ENCODE measurements at places on chromosomes 11 and 22.

DNA sequence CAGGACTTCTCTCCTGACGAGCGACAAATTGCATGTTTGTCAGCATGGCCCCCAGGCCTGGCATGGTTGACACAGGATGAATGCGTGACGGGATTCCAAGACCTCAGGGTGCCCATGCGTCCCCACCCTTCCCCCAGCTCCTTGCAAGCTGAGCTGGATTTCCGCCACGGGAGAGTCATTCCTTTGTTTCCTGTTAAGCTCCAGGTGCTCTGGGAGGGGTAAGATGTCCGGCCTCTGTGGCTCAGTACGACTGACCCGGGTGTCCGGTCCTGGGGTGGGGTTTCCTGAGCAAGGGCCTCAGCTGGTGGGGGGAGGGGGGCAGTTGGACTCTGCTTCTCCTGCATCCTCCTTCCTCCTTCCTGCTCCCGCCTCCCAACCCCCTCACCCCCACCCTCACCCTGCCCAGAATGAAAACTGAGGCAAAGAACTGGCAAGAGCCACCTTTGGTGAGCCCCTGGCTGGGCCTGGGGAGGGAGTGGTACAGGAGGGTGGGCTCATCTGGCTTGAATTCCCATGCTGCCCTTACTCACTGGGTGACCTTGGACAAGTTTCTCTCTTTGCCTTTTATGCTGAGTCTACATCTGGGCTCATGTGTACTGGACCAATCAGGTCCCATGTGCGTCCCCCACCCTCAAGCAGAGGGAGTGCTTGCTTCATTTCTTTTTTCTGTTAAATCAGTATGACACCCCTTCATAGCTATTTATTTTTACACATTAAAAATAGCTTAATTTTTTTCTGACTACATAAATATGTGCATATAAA, 2.5 kb downstream of the CDC42EP2 start:
- peak; percentile 73 for DNase-seq

- no peak for DNase-seq
Observed at GRCh38 chr22:24455751-24456426, 28.5 kb downstream of the ADORA2A start.

GRCh38 chr22:45238957-45239680, 1.6 kb downstream of the KIAA0930 start:
- no peak for DNase-seq

DNA sequence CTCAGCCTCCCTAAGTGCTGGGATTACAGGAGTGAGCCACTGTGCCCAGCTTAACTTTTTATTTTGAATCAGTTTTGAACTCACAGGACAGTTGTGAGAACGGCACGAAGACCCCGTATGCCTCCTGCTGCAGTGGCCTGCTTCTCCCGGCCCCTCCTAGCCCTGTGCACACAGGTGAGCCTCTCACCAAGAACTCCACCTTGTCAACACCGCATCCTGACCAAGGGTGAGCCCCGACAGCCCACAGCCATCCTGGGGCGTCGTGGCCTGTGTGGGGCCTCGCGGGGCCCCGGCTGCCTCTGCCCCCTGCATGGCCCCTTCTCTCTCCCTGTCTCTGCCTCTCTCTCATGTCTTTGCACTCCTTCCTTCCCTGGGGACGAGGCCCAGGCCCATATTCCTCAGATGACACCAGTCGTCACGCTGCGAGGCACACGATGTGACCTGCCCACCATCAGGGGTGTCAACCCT, 38.8 kb downstream of the GNB1L start:
- no peak for DNase-seq

DNA sequence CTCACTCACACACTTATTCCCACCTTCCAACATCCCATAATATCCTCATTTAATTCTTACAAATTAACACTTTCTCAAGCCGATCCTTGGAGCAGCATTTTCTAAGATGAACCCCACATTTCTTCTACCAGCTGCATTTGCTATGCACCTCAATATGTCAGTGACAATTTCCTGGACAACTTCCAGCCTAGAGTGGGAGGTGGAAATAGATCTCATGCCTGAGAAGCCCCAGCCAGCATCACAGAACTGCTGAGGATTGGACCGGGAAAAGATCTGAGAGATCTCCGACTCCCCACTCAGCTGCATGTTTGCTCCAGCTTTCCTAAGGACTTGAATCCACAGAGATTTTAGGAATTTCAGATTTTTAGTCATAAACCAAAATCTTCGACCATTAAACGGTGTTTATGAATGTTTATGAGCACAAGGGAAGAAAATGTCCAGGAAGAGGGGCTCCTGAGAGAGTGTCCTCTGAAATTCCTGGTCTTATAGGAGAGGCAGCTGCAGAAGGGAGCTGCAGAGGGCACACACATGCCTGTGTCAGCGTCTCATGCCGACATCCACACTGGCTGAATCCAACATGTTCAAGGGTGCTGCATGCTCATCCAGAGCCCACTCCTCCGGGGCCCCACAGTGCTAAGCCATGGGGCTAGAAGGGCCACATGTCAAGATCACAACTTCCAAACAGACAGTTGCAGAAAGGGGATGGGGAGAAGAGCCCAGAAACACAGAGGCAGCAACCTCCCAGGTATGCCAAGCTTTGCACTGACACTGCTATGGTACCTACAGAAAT, 68.6 kb downstream of the MICAL3 start:
- DNase-seq = no peak

GRCh38 chr22:35685731-35686130, 31.9 kb upstream of the APOL5 start:
- DNase-seq = peak; percentile 67

DNA sequence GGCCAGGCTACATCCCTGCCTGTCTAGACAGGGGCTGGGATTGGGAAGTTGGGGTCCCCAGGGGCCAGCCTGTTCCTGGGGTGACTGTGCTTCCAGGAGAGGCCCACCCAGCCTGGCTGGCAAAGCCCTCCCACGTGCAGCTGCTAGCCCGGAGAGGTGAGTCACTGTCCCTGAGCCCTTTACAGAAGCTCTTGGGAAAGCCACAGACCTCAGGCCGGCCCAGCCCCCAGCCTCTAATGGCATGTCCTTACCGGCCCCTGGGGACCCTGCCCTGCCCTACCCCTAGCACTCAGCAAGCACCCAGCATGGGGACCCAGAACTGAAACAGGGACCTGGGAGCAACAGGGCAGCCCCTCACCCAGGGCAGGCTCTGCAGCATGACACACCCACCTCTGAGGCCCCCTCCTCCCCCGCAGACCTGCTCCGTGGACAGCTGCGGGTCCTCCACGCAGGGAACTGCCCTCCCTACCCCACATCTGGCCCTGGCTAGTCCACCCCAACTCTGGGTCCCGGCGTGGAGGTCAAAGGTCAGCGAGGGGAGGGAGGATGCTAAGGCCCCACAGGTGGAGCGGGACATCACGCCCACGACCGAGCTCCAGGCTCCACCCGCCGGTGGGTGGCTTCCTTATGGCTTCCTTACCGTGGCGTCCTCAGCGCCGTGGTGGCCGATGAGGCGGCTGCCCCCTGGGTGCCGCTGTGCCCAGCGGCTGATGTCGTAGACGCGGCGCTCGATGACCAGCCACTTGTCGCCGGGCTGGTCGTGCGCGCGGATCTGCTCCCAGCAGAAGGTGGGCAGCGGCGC, 615 bp downstream of the FADS3 start:
- peak; percentile 87 for DNase-seq

DNA sequence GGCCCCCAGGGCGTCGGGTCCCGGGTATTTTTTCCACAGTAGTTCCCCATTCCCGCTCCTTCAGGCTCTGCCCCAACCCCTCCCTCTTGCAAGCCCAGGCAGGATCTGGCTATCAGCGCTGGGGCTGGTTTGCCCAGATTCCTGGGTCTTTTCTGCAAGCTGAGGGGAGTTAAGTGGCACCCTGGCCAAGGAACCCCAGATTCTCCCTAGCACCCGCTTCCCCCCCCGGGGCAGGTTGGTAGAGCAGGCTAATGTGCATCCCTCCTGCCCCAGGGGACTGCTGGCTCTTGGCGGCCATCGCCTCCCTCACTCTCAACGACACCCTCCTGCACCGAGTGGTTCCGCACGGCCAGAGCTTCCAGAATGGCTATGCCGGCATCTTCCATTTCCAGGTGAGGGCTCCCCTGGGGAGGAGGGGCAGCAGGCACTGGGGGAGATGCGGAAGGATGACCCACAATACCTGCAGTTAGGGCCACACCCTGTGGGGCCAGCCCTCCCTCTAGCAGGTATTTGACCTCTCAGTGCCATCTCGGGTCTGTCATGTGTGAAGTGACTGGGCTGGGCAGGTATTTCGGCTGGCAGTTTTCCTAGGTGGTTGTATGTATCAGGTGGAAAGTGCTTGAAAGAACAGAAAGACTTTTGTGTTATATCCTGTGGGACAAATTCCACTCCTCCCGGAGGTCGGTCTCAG, 1.6 kb downstream of the CAPN1 start:
- no peak for DNase-seq

GRCh38 chr11:35853971-35854370, 89.9 kb upstream of the LDLRAD3 start:
- no peak for DNase-seq

- DNase-seq = no peak
Observed at GRCh38 chr11:13242564-13242963, 35.0 kb upstream of the BMAL1 start.

DNA sequence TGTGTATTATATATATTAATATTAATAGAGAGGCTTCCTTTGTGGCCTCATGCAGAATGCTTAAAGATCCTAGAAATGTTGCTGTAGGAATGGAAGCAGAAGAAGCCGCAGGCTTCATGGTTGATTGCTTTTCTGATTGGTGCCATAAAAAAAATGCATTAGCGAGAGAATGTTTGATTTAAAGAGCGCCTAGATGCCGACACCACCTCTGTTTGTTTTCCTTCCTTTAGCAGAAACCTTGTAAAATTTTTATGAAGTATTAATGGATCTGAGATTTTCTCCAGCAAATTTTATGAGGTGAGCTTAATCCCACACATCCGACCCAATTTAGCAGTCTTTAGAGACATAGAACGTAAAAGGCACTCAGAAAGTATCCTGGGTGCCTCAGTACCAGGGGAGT, 587.5 kb downstream of the NTM start:
- DNase-seq = peak; percentile 27

- no peak for DNase-seq
Observed at GRCh38 chr11:100545970-100546369, 141.1 kb upstream of the ARHGAP42 start.

DNA sequence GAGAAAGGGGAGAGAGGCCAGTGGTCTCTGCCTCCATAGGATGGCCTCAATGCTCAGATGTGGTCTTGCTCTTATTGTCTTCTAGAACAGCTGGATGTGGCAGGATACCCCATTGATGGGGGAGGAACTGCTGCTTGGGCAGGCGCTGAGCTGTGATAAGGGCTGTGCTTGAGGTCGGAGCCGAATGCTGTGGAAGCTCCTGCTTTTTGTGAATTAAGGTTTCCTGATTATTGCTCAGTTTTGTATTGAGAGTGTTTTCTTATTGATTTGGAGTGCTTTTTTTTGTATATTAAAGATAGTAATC, 57.2 kb downstream of the CABIN1 start:
- DNase-seq = no peak

GRCh38 chr22:42399315-42400271, 32.6 kb downstream of the NFAM1 start:
- DNase-seq = peak; percentile 9

DNA sequence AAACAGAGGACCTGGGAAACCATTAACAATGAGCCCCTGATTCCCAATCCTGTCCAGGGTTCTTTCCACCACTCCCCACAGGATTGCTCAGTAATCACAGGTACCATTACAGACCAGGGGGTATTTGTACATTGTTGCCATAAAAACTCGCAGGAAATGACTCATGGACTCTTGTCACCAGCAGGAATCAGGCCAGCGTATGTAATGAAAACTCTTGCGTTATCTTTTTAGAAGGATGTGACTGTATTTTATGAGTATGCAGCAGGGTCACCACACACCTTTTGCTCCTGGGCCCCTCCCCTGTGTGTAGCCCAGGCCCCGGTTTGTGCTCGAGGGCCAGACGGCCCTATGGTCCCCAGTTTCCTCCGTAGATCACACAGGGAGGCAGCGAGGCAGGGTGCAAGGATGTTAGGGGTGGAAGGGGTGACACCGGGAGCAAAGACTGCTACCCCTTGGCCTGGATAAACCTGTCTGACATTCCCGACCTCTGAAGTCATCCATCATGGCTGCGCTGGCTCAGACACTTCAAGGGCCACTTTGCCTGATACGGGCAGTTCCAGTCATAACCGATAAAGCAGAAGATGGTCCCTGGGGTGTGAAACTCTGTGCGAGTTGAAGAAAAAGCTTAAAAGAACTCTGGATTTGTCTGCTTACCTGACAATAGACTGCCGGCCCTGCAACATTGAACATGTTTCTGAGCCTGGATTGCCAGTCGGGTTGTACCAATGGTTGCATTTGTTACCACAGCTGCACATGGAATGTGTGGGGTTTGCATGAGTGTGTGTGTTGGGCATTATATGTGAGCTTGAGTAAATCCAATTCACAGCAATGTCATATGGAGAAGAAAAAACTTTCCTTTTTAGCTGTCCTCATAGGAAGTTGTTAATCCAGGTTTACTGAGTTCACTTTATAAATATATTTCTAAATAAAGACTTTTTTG, 56.9 kb downstream of the MICAL2 start:
- peak; percentile 93 for DNase-seq

DNA sequence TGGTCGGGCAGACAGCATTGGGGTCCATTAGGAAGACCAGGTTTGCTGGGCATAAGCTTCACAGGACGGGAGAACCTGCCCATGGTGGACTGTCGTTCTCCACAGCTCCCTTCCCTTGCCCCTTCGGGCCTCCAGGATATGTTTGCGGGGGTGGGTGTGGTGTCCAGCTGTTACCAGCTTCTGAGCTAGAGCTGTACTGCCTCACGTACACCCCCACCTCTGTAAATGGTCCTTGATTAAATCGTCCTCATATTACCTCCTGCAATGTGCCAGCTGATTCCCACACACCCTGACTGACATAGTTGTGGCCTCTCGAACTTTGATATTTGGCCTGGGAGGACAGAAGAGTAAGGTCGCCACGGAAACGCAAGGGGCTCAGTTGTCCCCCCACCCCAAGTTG, 16.2 kb upstream of the BCR start:
- no peak for DNase-seq

GRCh38 chr11:32549611-32550187, 33.9 kb upstream of the EIF3M start:
- no peak for DNase-seq

DNA sequence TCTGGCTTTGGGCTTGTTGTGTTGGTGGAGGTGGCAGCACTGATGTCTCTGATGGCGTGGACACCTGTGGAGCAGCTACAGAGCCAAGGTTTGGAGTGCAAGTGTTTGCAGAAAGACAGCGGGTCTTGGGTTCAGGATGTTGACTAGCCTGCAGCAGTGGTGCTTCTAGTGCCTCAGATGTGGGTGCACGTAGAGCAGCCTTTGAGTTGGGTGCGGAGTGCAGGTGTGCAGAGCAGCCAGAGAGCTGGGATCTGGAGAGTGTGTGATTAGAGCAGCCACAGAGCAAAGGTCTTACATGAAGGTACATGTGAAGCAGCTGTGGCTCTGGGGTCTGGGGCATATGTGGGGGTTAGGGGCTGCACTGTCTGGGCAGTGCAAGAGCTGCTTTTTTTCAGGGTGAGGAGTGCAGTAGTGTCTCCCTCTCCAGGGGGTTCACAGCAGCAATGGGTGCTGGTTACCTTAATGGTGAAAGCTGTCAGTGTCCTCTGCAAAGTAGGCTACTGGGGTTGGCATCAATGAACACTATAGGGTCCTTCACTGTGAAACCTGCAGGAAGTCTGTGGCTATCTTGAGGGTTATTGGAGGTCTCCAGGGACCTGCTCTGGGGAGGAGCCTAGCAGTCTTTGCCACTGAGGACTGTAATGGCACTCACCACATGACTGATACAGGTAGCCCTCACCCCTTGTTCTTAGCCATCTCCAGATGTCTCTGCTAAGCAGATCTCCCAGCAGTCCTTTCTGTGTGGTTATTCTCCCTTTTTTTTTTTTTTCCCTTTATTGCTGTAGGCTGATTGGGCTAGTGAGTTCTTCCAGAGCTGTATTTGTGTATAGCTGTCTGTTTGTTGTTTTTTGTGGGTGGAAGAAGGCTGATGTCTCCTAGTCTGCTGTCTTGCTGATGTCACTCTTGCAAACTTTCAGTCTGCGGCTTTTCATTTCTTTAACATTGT, 14.3 kb downstream of the BIRC2 start:
- no peak for DNase-seq

Measured in EH (cell line).